ENCODE measurements at places on chromosomes 7 and 10.

DNA sequence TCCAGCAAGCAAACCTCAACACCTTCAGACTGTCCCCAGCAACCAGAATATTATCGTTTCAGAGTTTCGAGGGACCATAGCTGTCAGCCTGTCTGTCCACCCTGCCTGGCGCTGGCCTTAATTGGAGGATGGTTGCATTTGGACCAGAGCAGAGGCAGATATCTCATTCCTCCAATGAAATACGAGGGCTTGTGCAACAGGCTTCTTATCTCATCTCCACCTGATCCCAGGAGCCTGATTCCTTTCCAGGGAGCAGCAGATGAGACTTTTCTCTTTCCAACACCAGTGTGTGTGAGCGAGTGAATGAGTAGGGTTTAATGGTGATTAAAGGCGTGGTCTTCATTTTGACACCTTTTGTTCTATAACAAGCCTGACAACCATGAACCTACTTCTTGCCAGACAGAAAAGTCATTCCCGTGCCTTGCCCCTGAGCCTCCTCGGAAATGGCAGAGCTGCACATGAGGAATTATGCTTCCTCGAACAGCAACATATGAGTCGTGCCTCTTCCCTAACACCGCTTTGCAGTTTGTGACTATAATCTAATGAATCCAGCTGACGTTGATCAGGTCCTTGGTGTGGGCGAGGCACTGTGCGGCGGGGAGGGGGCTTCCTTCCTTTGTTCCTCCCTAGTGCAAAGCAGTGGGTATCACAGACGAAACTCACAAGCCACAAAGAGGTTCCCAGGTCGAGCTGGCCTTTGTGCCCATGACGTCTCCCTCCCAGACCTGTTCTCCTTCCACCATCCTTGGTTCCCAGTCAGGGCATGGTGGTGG, 147.4 kb downstream of the CUX1 start:
- DNase-seq: no peak

DNA sequence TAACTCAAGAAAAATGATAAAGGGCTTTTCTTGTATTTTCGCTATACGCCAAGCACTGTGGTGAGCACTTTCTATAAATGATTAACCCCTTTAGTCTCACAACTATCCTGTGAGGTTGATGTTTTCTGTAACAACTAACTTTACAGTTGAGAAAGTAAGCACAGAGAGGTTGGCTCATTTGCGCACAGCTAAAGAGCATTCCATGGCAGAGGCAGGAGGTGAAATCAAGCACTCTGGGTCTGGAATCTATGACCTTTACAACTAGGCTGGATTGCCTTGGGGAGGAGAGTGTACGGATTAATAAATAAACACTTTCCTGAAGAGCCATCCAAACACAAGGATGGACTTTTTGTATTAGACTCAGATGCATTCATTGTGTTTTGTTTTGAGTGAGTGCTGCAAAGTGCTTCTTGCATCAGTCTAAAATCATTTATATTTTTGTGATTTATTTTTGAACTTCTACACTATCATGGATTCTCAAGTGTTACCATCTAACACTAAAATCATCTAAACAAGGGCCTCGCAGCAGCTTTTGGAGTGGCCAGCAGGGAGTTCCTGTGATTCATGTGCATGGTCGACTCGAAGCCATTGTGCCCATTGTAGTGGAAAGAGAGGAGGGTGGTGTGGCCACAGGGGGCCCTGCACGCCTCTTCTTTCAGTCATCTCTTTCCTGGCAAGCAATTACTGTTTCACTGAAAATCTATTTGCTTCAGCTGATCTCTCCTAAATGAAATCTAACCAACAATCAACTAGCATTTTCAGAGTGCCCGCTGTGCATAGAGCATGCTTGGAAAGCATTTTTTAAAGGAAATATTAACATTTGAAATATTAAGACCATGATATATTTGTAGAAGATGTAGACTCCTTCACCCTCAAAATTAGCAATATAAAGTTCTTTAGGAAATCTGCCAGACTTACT, 633.4 kb upstream of the COBL start:
- no peak for DNase-seq

GRCh38 chr7:101232141-101232850, 5.3 kb downstream of the CLDN15 start:
- no peak for DNase-seq

DNA sequence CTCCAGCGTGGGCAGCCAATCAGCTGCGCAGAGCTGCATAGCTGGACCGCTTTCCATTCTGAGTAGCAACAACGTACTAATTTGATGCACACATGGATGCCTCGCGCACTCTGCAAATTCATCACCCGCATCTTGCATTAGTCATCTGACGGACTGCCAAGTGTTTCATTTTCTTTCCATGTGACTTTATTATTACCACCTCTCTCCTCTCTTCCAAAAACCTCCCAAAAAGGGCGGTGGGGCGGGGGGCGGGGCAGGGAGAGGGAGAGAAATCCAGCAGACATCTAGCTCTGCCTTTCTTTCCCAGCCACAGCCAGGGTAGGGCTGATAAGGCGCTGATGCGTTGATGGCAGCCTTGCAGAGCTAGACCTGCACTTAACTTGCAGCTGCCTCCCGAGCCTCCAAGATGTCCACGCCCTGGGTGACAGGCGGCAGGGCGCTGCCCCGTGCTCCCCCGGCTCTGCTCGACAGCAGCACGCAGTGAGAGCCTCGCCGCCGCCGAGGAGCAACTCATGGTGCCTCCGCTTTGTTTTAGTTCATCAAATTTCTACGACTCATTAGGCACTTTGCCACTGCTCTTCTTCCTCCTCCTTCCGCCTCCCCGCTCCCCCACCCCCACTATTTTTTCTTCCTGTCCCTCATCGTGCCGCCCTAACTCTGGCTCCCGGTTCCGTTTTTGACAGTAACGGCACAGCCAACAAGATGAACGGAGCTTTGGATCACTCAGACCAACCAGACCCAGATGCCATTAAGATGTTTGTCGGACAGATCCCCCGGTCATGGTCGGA, 147.3 kb downstream of the CELF2 start:
- peak; percentile 61 for DNase-seq

- peak; percentile 95 for DNase-seq
Measured at GRCh38 chr7:115230882-115231571, 309.1 kb downstream of the MDFIC start.

GRCh38 chr10:98028168-98028770, 2.2 kb downstream of the CRTAC1 start:
- peak; percentile 5 for DNase-seq

GRCh38 chr7:2280424-2280823, 33.8 kb downstream of the SNX8 start:
- DNase-seq: no peak

- no peak for DNase-seq
Measured at GRCh38 chr10:110212119-110213006, 5.0 kb downstream of the MXI1 start.

DNA sequence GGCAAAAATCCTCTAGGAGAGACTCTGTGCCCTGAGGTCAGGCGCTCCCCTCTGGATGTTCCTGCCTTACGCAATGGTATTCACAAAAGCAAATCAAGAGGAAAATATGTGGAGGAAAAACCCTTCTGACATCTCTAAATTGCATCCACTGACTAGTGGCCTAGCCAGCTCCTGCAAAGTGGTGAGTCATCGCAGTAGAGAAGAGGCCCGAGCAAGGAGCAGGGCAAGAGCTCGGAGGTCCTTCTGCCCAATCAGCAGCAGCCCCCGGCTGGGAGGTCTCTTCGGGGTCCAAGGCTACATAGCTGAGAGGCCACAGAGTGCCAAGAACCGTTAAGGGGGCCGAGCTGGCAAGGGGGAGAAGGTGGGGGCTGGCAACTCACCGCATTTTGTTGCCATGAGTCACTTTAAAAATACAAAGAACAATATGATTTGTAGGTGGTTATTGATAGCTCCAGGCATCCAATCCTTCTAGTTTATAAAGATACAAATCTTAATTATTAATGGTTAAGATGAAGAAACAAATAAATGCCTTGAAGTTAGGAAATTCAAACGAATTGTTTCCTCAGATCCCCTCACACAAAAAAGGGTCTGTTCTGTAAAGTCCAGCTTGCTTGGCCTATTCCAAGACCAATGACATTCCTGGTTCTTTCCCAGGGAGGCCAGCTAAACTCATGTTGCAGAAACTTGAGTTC, 161.6 kb downstream of the PKD1L1 start:
- DNase-seq: peak; percentile 99

DNA sequence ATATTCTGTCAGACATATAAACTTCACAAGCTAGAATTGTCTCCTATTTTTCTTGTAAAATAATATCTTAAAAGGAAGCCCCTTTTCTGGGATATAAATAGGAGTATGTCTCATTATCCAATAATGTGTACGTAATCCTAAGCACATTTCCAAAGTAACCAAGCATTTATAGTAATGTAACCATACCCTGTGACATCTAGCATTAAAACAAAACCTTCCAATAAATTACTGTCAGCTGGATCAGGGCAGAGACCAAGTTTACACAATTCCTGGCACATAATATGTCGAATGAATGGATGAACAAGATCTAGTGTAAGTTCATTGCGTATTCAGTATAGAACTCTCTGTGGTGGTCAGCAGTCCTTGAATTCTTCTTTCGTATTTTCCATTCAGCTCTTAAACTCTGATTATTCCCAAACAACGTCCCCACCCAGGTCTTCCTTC, 14.3 kb downstream of the CPED1 start:
- DNase-seq: no peak

DNA sequence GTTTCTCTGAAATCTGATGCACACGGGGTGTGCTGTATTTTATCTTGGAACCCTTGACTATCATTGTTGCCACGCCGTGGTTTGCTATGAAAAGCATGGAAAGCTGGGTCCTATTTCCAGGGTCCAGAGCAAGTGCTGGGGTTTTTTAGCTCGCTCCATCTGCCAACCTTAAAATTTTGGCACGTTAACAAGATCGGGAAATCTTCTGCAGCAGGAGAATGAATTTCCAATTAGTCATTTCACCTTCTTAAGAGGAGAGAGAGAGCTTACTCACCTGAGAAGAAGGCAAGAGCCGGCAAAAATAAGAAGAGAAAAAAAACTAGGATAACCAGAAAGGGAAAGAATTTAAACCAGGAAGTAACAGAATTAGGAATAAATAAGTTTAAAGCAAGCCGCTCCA, 223.6 kb upstream of the CELF2 start:
- DNase-seq: no peak

DNA sequence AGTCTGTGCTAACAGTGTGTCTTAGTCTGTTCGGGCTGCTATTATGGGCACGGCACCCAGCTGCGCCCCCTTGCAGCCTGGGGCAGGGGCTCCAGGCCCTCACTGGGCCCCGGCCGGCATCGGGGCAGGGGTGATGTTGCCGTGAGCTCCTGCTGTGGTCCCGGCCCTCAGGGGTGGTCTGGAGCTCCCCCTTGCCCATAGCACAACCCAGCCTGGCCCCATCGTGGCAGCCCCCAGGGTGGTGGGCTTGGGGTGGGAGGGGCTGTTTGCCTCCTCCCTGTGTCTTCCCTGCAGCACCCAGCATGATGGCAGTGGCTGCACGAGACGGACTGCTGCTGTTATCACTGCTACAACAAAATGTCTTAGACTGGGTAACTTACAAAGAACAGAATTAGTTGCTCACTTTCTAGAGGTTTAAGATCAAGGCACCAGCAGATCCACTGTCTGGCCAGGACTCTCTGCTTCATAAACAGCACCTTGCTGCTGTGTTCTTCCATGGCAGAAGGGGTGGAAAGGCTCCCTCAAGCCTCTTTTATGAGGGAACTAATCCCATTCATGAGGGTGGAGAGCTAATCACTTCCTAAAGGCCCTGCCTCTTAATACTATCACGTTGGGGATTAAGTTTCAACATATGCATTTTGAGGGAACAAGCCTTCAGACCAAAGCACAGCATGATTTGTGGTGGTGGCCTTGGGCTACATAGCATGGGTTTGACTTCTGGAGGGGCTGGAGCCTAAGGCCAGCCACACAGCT, 149.5 kb downstream of the SEC23IP start:
- no peak for DNase-seq

- DNase-seq: no peak
Measured at GRCh38 chr10:43376046-43376635, 4.7 kb downstream of the FXYD4 start.

DNA sequence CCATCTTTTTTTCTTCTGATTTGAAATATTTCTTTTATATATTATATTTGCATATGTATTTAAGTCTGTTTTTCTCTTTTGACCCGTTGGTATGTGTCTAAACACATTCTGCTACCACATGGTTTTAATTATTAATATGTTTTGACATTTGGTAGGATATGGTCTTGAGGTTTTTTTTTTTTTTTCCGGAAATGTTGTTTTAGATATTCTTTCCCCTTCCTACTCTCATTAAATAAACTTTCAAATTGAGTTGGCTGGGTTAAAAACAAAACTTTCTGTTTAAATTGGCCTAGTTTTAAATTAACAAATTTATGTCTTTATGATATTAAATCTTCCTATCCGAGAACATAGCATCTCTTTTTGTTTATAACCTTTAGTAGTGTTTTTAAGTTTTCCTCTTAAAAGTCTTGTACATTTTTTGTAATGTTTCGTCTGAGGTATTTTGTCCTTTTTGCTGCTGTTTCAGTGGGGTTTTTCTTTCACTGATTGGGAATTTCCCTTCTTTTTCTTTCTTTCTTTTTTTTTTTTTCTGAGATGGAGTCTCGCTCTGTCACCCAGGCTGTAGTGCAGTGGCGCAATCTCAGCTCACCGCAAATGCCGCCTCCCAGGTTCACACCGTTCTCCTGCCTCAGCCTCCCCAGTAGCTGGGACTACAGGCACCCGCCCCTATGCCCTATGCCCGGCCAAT, 25.4 kb downstream of the STAM start:
- DNase-seq: no peak

DNA sequence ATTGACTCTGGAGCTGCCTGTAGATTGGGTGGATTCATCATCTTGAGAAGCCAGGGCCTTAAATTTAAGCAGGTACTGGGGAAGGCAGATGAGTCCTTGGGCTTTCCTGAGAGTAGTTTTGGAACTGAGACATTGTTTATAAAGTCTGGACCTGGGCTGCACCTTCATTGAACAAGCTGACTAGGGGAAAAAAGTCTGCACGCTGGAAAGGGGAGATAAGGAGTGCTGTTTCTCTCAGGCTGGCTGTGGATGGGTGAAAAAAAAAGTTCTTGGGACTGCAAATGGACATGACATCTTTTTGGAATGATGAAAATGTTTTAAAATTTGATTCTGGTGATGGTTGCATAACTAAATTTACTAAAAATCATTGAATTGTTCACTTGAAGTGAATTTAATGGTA, 12.0 kb downstream of the SEC24C start:
- no peak for DNase-seq

- DNase-seq: peak; percentile 60
Measured at GRCh38 chr10:113473851-113474250, 79.0 kb upstream of the HABP2 start.
